Naive thymus-derived CD4-positive, alpha-beta T cell (primary cell): ENCODE measurements at places on chromosomes 12 and 14. TPM values are rescaled to one million over a fixed set of nuclear protein-coding genes. Genes with fewer than 3 reads are reported as not detected.

LRCOL1 gene
- total RNA-seq: not detected

ANO4 gene
- total RNA-seq: not detected

CLEC7A gene
- total RNA-seq: 1.5 TPM

GRCh38 chr12:59595565-59595882 lies 305 bp upstream of the SLC16A7 start:
- DNase-seq: no peak

DNA sequence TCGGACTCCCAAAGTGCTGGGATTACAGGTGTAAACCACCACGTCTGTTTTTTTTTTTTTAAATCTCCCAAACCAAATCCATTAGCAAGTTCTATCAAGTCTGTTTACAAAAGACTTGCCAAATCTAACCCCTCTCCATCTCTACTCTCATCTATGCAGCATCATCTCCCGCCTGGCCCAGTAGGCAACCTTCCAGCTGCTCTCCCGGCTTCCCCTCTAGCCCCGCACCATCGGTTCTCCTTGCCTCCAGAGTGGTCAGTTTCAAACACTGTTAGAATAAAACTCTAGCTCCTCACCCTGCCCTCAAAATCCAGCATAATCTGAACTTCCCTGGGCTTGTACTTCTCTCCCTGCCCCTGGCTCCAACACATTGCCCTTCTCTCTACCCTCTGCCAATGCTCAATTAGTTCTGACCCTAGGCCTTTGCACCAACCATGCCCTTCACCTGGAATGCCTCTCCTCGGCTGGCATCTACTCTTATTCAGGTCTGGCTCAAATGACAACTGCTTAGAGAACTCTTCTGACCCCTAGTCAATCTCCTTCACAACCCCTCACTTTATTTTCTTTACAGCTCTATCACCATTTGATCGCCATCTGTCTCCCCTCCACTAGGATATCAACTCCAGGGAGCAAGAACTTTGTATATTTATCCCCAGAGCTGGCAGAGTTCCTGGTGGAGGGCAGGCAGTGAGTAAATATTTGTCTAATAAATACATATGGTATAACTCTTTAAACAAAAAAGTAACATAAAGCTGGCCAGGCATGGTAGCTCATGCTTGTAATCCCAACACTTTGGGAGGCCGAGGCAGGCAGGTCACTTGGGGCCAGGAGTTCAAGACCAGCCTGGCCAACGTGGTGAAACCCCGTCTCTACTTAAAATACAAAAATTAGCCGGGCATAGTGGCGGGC lies 4.9 kb downstream of the WSB2 start:
- no peak for DNase-seq
